ENCODE measurements at places on chromosomes 11 and 22. TPM values are rescaled to one million over a fixed set of nuclear protein-coding genes. Genes with fewer than 3 reads are reported as not detected.

DNA sequence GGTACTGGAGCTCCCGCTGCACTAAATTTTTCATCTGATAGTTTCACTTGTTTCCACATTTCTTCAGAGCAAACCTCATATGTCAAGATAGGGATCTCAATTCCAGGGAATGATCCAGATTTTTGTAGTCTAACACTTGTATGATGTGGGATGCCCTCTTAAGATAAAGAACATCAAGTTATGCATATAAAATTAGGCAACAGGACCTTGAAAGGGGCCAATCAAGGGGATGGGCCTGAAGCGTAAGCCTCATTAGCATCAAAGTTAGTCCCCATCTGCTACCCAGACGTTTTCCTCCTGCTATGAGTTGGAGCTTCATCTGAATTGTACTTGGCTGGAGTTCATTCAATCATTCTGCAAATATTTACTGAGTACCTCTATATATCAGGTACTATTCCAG lies 17.5 kb downstream of the PDGFD start:
- no peak overlapping the region for H3K27ac ChIP-seq
- no peak overlapping the region for H3K4me3 ChIP-seq
- peaks cover 4% of the 10 kb centered on the region for H3K36me3 ChIP-seq
- no peak for DNase-seq
- H3K4me1 ChIP-seq, result no peaks in the 10 kb centered on the region
- no peaks in the 10 kb centered on the region for H3K27me3 ChIP-seq

GRCh38 chr11:123188508-123189165 lies 6.4 kb downstream of the CLMP start:
- H3K4me1 ChIP-seq, result peaks cover 11% of the 10 kb centered on the region
- peaks cover 4% of the 10 kb centered on the region for H3K27me3 ChIP-seq
- peak overlapping the region; percentile 7 for H3K27ac ChIP-seq
- H3K36me3 ChIP-seq, result peaks cover 4% of the 10 kb centered on the region

GRCh38 chr22:31077681-31078080 lies 3.4 kb upstream of the SMTN start:
- H3K4me3 ChIP-seq, result no peak overlapping the region
- H3K4me1 ChIP-seq, result peaks cover 36% of the 10 kb centered on the region
- peaks cover 13% of the 10 kb centered on the region for H3K27me3 ChIP-seq

DNA sequence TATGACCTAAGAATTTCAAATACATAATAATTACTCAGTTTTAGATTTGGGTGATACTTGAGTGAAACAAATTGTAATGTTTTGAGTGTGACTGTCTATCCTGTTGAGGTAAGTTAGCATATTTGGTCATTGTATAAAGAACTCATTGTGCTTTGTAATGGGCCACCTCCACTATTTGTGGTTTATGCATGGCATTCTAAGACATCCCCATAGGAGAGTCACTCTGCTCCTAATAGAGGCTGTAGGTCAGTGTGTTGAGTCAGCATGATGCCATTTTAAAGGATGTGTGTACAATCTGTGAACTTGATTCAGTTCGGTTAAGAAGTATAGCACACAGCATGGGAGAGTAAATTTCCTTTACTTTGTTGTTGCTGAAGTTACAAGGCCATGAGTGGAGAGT lies 1112.4 kb downstream of the JRKL start:
- no peak overlapping the region for H3K4me3 ChIP-seq
- no peaks in the 10 kb centered on the region for H3K36me3 ChIP-seq
- DNase-seq, result no peak

- no peak overlapping the region for H3K27ac ChIP-seq
- H3K4me1 ChIP-seq, result no peaks in the 10 kb centered on the region
- peaks cover 2% of the 10 kb centered on the region for H3K27me3 ChIP-seq
- DNase-seq, result no peak
- no peaks in the 10 kb centered on the region for H3K36me3 ChIP-seq
- H3K4me3 ChIP-seq, result no peak overlapping the region
Measured at GRCh38 chr11:130330101-130330684, 15.5 kb upstream of the ZBTB44 start.

OR52B4 gene
- not detected for total RNA-seq

AP2A2 gene
- total RNA-seq, result 287 TPM

TBX1 gene
- total RNA-seq, result 0.56 TPM

INS gene
- total RNA-seq, result not detected

IGF2 gene
- 2.1 TPM for total RNA-seq

CCDC89 gene
- total RNA-seq, result not detected

- H3K36me3 ChIP-seq, result peaks cover 26% of the 10 kb centered on the region
- no peak for DNase-seq
- H3K27me3 ChIP-seq, result peaks cover 4% of the 10 kb centered on the region
- H3K4me3 ChIP-seq, result peak overlapping the region; percentile 60
- H3K4me1 ChIP-seq, result peaks cover 29% of the 10 kb centered on the region
- no peak overlapping the region for H3K27ac ChIP-seq
Measured at GRCh38 chr11:61963282-61964057, 4.0 kb downstream of the FTH1 start.

DNA sequence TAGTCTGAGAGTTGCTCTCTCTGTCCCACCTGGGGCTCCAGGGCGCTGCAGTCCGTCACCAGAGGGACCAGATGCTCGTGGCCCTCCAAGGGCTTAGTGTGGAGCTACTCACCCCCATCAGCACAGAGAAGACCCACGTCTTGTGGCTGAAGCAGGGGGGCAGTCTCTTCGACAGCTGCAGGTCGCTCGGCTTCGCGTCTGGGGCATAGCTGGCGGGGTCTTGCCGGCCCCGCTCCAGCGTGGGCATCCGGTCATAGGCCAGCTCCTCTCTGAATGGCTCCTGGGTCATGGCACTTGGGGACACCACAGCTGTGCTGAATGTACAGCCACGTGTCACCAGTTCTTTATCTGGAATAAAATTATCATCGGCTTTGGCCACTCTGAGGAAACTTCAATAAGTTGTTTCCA lies 608 bp downstream of the MLC1 start:
- H3K4me3 ChIP-seq, result no peak overlapping the region
- H3K27ac ChIP-seq, result no peak overlapping the region
- H3K4me1 ChIP-seq, result peaks cover 5% of the 10 kb centered on the region

OOSP2 gene
- not detected for total RNA-seq

- no peaks in the 10 kb centered on the region for H3K4me1 ChIP-seq
- no peaks in the 10 kb centered on the region for H3K36me3 ChIP-seq
- DNase-seq, result peak; percentile 48
- H3K27ac ChIP-seq, result no peak within 1 kb of the TSS
- H3K27me3 ChIP-seq, result peaks cover 2% of the 10 kb centered on the region
- no peak within 1 kb of the TSS for H3K4me3 ChIP-seq
Measured at GRCh38 chr22:30079952-30080533, at the start of gene HORMAD2. HORMAD2 (plus strand) TSS chr22:30080464; CDS start chr22:30093953, 13,489 bp downstream.

PGA4 gene
- total RNA-seq, result 0.64 TPM

TREH gene
- total RNA-seq, result not detected

GRCh38 chr11:99513368-99513767 lies 492.6 kb downstream of the CNTN5 start:
- H3K27ac ChIP-seq, result no peak overlapping the region
- H3K4me3 ChIP-seq, result no peak overlapping the region
- no peaks in the 10 kb centered on the region for H3K4me1 ChIP-seq

DNA sequence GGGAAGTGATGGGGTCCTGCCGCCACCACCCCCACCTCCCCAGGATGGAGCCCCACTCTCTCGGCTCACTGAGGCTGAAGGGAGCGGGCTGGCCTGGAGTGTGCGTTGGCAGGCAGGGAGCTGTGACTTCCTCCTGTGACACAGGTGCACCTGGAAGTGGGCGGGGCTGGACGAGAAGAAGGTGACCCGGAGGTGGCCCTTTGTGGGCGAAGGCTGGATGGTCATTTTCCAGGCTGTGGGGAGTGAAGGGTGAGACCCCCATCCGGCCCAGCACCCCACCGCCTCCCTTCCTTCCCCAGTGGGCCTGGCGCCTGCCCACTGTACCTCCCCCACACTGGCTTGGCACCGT lies 15.3 kb downstream of the IL17REL start:
- H3K36me3 ChIP-seq, result peaks cover 5% of the 10 kb centered on the region
- H3K4me1 ChIP-seq, result peaks cover 2% of the 10 kb centered on the region
- H3K27ac ChIP-seq, result no peak overlapping the region

RAB36 gene
- total RNA-seq, result 2.2 TPM

DNA sequence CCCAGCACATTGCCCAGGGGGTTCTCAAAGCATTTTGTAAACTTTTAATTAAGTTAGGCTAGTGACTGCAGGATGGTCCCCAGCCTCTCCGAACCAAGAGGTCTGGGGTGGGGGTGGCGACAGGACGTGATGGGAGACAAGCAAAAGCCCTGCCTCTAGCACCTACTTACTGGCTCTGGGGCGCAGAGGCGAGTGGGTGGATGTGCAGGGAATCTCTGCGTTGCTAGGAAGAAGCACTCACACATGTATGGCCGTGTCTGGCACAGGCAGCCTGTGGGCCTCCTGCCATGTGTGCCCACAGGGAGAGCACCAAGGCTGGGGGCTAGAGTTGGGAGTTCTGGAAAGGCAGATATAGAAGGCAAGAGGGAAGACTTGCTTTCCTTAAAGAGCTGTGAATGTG lies 6.3 kb downstream of the OPCML start:
- no peak for DNase-seq
- peaks cover 5% of the 10 kb centered on the region for H3K27me3 ChIP-seq
- H3K4me1 ChIP-seq, result peaks cover 25% of the 10 kb centered on the region
- no peak overlapping the region for H3K4me3 ChIP-seq
- no peak overlapping the region for H3K27ac ChIP-seq

GRCh38 chr11:113481226-113481625 lies 6.0 kb upstream of the DRD2 start:
- H3K4me1 ChIP-seq, result no peaks in the 10 kb centered on the region
- peaks cover 3% of the 10 kb centered on the region for H3K27me3 ChIP-seq
- no peak for DNase-seq

DNA sequence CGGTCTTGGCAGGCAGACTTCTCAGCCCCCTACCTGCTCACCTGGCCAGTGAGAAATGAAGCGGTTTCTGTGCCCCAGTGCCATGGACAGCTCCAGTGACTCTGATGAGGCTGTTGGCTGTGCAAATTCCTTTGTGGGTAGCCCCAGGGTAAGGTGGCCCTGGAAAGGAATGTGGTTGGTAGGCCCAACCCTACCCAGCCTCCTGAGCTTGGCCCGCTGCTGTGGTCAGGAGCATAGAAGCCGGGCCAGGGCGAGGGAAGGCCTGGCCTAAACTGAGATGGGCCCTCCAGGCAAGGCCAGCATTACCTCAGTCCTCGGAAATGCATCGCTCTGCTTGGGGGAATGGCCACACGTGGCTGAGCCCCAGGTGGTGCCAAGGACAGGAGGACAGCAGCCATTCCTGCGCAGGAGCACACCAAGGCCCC lies 16.9 kb downstream of the DAGLA start:
- peaks cover 2% of the 10 kb centered on the region for H3K27me3 ChIP-seq
- no peak overlapping the region for H3K4me3 ChIP-seq
- H3K36me3 ChIP-seq, result no peaks in the 10 kb centered on the region
- H3K4me1 ChIP-seq, result peaks cover 6% of the 10 kb centered on the region

DNA sequence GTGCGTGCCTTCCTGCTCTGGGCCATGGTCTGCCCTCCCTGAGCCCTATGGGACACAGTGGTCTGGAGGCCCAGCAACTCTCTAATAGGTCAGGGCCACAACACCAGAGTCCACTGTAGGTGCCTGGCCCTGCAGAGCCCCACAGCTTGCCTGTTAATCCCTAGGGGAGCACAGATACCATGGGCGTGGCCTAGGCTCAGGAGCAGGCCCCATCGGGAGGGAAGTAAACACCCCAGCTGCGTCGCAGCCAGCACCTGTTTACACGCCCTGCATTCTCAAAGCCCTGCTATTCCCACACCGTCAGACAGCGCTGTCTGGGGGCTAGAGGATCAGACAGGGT lies 2.5 kb downstream of the KCTD17 start:
- peaks cover 10% of the 10 kb centered on the region for H3K36me3 ChIP-seq
- H3K27me3 ChIP-seq, result peaks cover 11% of the 10 kb centered on the region
- H3K4me3 ChIP-seq, result no peak overlapping the region
- no peak for DNase-seq
- no peak overlapping the region for H3K27ac ChIP-seq
- H3K4me1 ChIP-seq, result peaks cover 7% of the 10 kb centered on the region

GRCh38 chr11:119172513-119172912 lies 4.0 kb downstream of the NLRX1 start:
- H3K27ac ChIP-seq, result no peak overlapping the region
- no peak overlapping the region for H3K4me3 ChIP-seq
- no peak for DNase-seq
- peaks cover 9% of the 10 kb centered on the region for H3K36me3 ChIP-seq
- peaks cover 20% of the 10 kb centered on the region for H3K4me1 ChIP-seq

LARGE1 gene
- total RNA-seq, result 25.4 TPM

GRCh38 chr11:118663381-118663780 lies 16.1 kb downstream of the TREH start:
- H3K4me3 ChIP-seq, result no peak overlapping the region
- H3K27me3 ChIP-seq, result peaks cover 13% of the 10 kb centered on the region
- H3K27ac ChIP-seq, result peak overlapping the region; percentile 15

TIGD3 gene
- total RNA-seq, result 0.44 TPM

Measured in endothelial cell (in vitro differentiated cells).